ENCODE measurements at places on chromosomes 7 and 10.

DNA sequence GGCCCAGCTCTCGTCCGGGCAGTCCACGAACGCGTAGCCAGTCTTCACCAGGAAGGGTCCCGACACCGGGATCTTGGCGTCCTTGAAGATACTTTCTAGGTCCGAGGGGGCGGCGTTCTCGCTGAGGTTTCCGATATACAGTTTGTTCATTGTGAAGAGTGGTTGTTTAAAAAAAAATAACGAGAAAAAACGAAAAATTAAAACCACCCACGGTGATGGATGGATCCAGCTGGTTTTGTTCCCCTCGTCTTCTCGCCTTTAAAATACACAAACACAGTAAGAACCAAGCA is 385 bp downstream of the IGF2BP3 start:
- DNase-seq: no peak

GRCh38 chr7:46972205-46972604 is 609.7 kb downstream of the TNS3 start:
- no peak for DNase-seq

- DNase-seq: no peak
These were observed 305.7 kb downstream of the BMPER start for GRCh38 chr7:34211018-34211417.

DNA sequence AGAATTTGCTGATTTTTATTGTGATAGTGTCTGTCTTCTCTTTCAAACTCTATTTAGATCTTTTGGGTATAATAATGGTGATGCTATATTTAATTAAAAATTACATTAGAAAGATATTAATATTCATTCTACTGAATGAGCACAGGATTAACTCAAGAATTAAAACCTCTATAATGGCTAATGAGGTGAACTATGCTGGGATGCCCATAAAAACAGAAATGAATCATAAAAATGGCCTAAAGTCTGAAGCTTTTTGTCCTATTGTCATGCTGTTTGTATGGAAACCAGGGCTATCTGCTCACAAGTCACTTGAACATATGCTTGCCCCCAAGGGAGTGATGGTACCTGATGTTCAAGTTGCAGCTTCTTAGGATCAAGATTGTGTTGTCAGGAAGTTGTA is 76.2 kb upstream of the ICA1 start:
- DNase-seq: no peak

DNA sequence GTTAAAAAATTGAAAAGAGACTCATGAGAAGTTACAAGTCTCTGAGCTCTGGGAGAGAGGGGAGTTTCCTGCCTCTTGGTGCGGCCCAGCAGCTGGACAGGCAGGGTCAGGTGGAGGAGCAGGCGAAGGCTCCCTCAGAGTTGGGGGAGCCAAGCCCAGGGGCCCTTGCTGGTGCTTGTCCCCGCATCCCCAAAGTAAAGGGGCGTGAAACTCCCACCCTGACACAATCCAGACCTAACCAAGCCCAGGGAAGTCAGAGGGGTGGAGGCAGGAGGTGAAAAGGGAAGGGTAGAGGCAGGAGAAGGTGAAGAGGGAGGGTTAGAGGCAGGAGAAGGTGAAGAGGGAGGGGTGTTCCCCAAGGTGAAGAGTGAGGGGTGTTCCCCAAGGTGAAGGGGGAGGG is 322.8 kb downstream of the GLRX3 start:
- DNase-seq: no peak

GRCh38 chr7:142436601-142437000 is 178.7 kb upstream of the PRSS58 start:
- DNase-seq: no peak

Measured in activated CD4-positive, alpha-beta T cell treated with anti-CD3 and anti-CD28 coated beads, Interleukin-2, amount 50 U/mL, for 4 hours (primary cell).